ENCODE measurements at places on chromosomes 3 and 15.
A peak's percentile ranks its signal among the peaks of the same experiment; 100 is the strongest.

DNA sequence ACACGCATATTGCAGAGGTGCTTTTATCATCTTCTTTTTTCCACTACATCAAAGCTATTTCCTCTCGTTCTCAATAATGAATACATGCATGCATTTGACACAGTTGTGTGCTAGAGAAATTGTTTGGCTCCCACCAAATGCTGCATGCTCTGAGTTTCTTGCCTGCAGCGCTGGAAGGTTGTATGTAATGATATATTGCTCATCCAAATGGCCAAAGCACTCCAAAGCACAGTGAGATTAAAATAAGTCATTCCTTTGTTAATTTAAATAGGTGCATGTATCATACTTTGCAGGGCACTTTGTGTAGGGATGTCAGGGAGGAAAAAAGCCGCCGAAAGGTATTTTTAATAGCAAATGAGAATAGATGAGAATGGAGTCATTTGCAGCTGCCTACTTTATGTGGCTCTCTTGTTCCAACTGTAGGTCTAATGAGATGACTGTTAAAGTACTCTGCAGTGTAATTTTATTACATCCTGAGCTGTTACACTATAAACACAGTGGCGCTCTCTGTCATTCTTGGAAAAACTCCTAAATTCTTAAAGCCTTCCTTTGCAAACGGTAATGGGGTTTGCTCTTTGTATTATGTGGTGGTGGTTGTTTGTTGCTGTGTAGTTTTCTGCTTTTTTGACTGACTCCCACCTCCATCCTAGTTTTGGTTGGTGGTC, 56.9 kb upstream of the SKOR1 start:
- H3K36me3 ChIP-seq, result no peaks in the 10 kb centered on the region
- H3K27ac ChIP-seq, result no peak overlapping the region
- peaks cover 8% of the 10 kb centered on the region for H3K4me1 ChIP-seq
- H3K4me3 ChIP-seq, result no peak overlapping the region
- H3K27me3 ChIP-seq, result no peaks in the 10 kb centered on the region
- DNase-seq, result no peak

- no peaks in the 10 kb centered on the region for H3K36me3 ChIP-seq
- no peak overlapping the region for H3K27ac ChIP-seq
- H3K4me3 ChIP-seq, result no peak overlapping the region
- H3K4me1 ChIP-seq, result no peaks in the 10 kb centered on the region
- DNase-seq, result no peak
Observed at GRCh38 chr3:41033956-41034519, 165.3 kb upstream of the CTNNB1 start.

- no peaks in the 10 kb centered on the region for H3K27me3 ChIP-seq
- no peaks in the 10 kb centered on the region for H3K36me3 ChIP-seq
- H3K4me1 ChIP-seq, result peaks cover 3% of the 10 kb centered on the region
- peak overlapping the region; percentile 41 for H3K27ac ChIP-seq
Observed at GRCh38 chr15:67892559-67893377, 52.9 kb upstream of the RNU6-1 start.

GRCh38 chr3:176354843-176355242, 842.4 kb downstream of the TBL1XR1 start:
- H3K36me3 ChIP-seq, result no peaks in the 10 kb centered on the region
- no peaks in the 10 kb centered on the region for H3K27me3 ChIP-seq
- no peak for DNase-seq

DNA sequence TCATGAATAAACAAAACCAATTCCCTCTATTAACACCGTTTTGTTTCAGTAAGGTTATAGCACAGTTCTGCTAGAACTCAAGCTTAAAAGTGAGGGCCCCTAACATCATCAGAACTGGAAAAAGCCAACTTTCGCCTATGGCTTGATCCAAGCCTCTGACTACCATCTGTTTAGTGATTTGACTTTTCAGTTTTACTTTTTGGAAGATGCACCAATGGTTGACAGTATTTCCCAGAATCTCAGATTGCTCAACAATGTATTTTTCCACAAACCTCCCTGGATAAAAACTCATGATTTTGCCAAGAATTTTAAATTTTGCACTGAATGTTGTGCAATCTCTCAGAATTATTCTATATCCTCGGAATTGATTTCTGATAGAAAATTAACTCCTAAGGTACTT, 190.7 kb downstream of the LSAMP start:
- peaks cover 3% of the 10 kb centered on the region for H3K4me1 ChIP-seq
- no peak overlapping the region for H3K27ac ChIP-seq
- DNase-seq, result no peak
- H3K4me3 ChIP-seq, result no peak overlapping the region
- H3K27me3 ChIP-seq, result no peaks in the 10 kb centered on the region
- no peaks in the 10 kb centered on the region for H3K36me3 ChIP-seq

GRCh38 chr3:15042936-15043335, 22.2 kb downstream of the MRPS25 start:
- H3K4me3 ChIP-seq, result no peak overlapping the region
- peaks cover 91% of the 10 kb centered on the region for H3K36me3 ChIP-seq
- H3K27ac ChIP-seq, result no peak overlapping the region
- H3K4me1 ChIP-seq, result no peaks in the 10 kb centered on the region

All from large intestine (tissue), 12 donors.